ENCODE measurements at places on chromosomes 6 and 20.

- no peak for DNase-seq
Measured at GRCh38 chr20:60317401-60317800, 359.2 kb downstream of the CDH26 start.

- DNase-seq: no peak
Measured at GRCh38 chr6:12007473-12007872, 4.6 kb upstream of the HIVEP1 start.

DNA sequence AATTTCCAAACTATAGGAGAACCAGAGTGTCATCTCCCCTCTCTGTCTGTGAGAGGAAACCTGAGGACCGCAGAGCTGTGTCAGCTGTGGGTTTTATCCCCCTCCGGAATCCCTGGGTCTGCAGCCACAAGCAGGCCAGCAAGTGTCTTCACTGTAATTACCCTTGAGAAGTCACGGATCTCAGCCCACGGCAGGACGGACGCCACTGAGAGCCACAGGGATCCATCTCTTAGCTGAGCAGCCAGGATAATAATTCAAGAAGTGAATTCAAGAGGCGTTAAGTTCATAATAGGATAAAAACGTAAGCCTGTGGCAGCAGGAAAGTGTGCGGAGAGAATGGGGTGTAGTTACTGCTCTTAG is 37.0 kb downstream of the DLL1 start:
- DNase-seq: no peak

DNA sequence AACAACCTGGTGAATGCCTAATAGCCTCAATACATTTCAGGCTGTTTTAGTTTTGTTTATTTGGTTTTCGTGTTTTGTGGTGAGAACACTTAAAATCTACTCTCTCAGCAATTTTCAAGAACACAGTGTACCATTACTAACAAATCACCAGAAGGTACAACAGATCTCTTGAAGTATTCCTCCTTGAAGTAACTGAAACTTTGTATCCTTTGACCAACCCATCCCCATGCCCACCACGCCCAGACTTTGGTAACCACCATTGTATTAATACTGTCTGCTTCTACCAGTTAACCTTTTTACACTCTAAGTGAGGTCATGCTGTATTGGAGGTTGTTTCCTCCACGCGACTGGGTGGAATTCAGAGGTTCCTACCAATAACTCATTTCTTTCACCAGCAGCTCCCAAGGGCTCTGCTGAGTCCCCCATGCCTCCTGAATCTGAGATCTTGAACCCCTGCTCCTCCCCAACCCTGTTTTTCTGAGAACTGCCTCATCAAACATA is 5.7 kb upstream of the TRIM40 start:
- no peak for DNase-seq

- DNase-seq: no peak
Measured at GRCh38 chr6:34644716-34645115, 51.9 kb downstream of the ILRUN start.

DNA sequence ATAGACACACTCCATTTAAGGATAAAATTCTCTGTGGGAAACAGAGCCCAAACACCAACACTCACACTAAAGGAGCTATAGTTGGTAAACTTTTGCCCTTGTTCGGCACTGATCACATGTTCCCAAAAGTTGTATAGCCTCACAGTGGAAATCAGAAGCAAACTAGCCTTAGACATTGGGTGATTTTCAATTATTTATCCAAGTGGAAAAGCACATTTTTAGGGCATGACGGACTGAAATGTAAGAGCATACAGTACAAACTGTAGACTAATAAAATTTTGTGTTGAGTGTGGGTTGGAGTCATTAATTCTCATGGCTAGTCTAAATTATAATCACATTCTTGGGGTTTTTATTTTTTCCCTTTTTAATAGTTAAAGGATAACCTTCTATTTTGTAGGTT is 202.4 kb downstream of the MOXD1 start:
- no peak for DNase-seq

DNA sequence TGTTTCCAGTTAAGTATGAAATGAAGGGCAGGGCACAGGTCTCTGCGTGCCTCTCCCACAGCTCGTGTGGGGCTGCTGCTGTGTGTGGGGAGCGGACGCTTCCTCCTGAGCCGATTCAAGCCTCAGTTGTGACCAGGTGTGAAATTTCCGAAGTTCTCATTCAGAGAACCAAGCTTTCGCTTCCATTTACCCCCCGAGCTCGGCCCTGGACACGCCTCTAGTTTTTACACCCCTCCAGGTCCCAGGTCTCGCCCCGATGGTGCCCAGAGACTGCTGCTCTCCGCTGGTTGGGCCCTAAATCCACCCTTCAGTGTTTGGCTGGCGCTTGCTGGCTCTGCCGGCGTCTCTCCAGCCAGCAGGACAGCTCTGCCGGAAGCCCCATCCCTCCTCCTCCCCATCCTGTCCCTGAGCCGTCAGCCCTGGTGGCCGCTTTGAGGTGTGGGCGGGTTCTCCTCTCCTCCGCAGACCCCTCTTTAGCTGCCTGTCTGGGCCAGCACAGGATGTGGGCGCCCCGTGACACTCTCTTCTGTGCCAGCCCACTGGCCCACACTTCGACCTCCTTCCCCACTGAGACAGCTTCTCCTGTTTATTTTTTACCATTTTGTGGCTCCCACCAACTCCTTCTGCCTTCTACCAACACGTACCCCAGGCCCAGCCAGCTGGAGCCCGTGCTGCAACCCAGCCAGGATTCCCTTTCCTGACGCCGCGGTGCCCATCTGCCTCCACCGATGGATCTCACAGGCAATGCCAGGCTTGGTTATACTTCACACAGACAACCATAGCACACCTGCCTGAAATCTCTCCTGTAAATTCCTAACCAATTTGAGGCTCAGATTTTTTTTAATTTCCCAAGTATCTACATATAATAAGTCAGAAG is 142.8 kb downstream of the DLL1 start:
- no peak for DNase-seq

DNA sequence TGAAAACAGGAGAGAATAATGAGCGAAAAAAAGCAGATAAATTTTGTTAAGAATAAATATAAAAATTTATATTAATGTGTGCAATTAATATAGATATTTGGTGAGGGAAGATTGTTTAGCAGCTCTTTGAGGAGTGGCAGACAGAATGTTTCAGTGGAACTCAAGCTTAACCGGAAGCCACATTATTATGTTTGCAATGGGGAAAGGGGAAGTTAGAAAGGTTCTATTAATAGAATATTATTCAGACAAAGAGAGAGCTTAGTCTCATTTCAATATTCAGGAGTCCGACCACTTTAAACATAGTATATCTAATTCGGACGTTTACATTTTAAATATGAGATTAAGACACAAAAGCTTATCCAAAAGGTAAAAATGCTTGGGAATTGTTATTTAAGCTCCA is 81.6 kb upstream of the KHDRBS2 start:
- no peak for DNase-seq

- DNase-seq: no peak
Measured at GRCh38 chr6:110688661-110689268, 126.5 kb downstream of the CDK19 start.

DNA sequence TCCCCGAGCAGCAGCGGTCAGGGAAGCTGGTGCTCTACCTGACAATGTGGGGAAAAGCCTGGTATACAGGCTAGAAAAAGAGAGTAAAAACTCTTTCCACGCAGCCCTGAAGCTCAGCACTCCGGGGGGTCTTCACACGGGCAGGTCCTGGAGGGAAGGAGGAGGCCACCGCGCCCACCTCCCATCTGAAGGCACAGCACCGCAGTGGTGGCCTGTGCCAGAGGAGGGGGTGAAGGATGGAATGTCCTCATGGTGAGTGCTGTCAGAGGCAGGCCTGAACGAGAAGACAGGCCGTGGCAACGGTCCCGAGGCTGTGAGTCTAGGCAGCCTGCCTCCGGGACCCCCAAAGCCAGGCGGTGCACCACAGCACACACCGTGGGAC is 5.8 kb downstream of the SLC2A4RG start:
- DNase-seq: no peak

DNA sequence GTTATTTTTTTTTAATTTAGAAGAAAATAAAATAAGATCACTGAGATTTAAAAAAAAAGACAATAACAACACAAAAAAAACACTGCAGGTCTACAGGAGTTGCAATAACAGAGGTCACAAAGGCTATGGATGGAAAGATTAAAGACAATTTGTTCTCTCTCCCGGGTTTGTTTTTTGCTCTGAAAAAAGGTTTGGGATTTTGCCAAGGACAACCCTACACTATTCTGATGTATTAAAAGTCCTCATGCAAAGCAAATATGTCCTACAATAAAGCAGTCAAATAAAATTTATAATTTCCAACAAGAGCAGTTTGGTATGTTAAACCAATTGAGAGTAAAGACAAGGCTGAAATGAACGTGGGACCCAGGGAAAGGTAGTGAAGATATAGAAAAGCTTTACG is 55.6 kb downstream of the PTPRK start:
- DNase-seq: no peak

- no peak for DNase-seq
Measured at GRCh38 chr6:45880159-45880558, 135.5 kb downstream of the CLIC5 start.

DNA sequence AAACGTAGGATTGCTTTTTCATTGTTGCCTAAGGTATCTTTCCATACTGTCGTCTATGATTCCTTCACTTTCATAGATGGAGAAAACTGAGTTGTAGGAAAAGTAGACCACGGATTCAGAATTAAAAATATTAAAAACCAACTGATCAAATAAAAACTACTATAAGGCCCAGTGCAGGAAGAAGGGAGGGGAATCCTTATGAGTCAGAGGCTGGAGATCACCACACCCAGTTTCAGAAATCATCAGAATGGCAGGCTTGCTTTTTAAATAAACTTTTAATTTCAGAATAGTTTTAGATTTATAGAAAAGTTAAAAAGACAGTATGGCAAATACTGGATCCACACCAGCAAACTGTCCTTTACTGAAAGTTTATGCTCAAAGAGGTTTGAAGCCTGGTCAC is 32.0 kb upstream of the POPDC3 start:
- no peak for DNase-seq

DNA sequence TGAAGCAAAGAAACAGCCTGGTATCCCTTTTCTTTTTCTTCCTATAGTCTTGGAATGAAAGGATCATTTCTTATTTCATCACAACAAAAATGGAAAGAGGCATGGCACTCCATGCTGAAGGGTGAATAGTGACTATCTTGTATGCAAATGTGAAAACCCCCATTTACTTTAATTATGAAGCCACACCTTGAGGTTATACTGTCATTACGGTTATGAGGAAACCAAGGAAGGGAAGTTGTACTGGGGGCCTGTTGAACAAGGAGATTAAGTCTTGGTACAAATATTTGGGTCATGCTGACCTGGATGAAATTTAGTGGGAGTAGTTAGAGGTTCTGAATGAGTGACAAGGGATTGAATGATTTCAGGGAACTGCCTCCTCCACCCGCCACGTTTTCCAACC is 8.7 kb upstream of the STXBP5 start:
- DNase-seq: no peak

GRCh38 chr6:145260484-145261175 is 474.7 kb downstream of the EPM2A start:
- no peak for DNase-seq

GRCh38 chr6:128230267-128230989 is 290.0 kb downstream of the PTPRK start:
- DNase-seq: no peak

DNA sequence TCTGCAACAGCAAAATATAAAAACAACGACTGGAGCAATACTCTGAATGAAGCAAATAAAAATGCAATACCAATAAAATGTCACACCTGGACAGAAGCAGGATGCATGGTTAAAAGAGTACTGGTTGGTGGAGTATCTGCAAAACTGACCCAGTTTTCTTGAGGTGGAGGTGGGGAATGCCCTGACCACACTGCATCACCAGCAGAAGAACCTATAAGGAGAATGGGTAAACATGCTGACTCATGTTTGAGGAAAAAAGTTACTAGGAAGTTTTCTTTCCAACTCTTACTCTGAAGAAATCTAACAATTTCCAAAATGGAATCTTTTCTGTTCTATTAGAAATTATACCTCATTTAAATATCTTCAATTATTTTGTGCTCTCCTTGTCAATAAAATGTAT is 43.6 kb downstream of the REPS1 start:
- DNase-seq: no peak

GRCh38 chr6:38982470-38982869 is 66.1 kb upstream of the GLP1R start:
- no peak for DNase-seq

DNA sequence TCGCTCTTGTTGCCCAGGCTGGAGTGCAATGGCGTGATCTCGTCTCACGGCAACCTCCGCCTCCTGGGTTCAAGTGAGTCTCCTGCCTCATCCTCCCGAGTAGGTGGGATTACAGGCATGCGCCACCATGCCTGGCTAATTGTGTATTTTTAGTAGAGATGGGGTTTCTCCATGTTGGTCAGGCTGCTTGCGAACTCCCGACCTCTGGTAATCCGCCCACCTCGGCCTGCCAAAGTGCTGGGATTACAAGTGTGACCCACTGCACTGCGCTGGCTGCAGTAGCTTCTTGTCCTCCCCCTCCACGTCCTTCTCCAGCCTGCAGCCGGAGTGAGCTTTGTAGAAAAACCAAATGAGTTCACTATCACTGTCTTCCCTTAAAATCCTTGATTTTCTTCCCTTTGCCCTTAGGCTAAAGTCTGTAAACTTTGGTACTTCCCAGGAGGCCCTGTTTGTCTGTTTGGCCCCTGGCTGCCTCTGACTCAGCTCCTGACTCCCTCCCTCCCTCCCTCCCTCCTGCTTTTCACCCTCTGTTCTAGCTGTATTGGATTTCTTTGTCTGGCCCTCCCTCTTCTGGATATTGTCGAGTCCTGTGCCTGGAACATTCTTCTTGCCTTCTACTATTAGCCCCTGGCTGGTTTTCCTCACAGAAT is 12.9 kb downstream of the PARD6B start:
- DNase-seq: peak; percentile 91
